ENCODE measurements at places on chromosomes 11 and 22. TPM values are rescaled to one million over a fixed set of nuclear protein-coding genes. Genes with fewer than 3 reads are reported as not detected.

GRCh38 chr11:35111161-35112055, 27.6 kb upstream of the CD44 start:
- peak; percentile 94 for ATAC-seq

BTG4 gene
- total RNA-seq = not detected

DNA sequence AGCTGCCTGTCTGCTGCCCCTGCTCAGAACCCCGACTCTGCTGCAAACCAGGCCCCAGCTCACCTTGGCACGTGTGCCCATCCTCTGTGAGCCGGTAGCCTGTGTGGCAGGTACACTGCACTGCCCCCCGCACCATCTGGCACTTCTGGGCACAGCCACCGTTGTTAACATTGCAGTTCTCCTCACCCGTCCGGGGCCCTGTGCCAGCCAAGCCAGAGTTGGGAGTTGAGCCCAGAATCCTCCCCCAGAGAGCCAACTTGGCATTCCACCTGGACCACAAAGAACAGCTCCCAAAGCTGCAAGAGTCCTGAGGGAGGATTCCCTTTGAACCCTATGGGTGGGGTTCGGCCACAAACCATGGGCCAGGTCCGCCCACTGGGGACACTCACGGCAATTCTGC, 22.5 kb downstream of the LRP4 start:
- ATAC-seq = no peak

DNA sequence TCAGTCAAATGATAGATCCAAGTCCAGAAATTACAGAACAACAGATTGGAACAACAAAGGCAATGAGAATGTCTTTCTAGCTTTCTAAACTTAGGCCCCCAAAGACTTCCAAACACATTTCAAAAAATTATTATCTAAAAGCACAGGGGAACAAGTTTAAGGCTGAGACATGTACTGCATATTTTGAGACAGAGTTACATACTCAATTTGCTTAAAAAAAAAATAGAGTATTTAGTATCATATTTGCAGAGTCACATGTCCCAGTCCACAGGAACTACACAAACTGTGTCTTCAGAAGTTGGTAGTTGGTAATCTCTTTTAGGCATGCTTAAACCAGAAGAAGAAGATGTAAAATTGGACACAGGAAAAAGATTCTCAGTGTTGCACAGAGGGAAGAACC, 127.2 kb downstream of the MAML2 start:
- no peak for ATAC-seq

GRCh38 chr22:22169923-22170322, 74.7 kb upstream of the VPREB1 start:
- ATAC-seq = no peak

All from motor neuron (in vitro differentiated cells).